GM12892 (cell line): ENCODE measurements at places on chromosomes 4 and X.

GRCh38 chrX:13597874-13598273 lies 28.5 kb downstream of the EGFL6 start:
- no peak for DNase-seq

DNA sequence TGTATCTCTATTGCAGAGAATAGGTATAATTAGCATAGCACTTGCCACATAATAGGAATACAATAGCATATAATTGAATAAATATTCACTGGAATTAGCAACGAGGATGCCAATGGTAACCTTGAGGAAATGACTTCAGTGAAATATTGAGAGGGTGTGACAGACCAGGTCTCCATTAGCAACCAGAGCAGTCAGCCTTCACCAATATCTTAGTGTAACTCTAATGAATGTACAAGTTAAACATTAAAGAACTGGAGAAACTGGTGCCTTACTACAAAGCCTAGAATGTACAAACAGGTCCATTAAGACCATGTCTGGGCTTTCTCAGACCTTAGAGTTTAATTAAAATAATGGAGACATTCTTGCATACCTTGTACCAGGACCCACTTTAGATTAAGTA lies 143.0 kb downstream of the MAGEB17 start:
- DNase-seq, result no peak

DNA sequence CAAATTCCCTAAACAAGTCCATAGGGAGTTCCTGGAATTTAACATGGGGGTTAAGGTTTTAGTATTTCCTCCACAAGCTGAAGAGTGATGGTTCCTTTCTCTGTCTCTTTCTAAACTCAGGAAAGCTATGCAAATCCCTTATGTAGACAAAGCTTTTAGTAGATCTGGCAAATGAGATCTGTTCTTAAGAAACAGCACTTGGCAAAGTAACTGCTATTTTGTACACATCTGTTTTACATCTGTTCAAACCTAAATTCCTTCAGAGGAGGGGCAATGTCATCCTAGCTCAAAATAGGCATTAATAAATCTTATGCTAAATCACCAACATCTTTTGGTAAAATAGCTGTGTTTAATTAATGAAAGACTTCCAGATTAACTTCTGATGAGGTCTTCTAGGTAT lies 137.8 kb upstream of the TBC1D9 start:
- no peak for DNase-seq

DNA sequence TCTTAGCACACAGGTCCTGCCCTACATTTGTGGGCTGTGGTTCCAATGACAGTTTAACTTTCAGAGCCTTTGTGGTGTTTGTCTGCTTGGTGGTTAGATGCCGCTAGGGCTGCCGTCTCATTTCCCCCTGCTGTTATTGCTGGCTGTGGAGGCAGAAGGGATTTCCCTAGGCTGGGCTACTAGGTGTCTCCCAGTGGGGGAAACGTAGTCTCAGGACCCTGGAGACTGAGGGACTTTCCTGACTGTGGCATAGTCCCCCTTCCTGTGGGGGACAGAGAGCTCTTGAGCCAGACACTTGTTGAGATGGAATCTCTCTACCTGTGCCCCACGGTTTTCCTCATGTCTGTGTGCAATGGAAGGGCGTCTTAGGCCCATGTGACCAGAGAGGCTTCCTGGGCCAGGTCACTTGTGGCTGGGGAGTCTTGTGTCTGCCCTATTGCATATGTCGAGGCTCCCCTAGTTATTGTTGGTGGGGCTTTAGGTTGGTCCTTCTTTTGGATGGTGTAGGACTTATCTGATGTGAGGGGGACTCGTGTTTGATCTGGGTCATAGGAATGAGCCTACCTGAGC lies 68.2 kb downstream of the ARHGAP10 start:
- DNase-seq, result peak; percentile 38

GRCh38 chr4:55600640-55601039 lies 8.6 kb upstream of the PDCL2 start:
- DNase-seq, result no peak

GRCh38 chrX:36867143-36867542 lies 141.0 kb upstream of the FAM47C start:
- DNase-seq, result no peak

DNA sequence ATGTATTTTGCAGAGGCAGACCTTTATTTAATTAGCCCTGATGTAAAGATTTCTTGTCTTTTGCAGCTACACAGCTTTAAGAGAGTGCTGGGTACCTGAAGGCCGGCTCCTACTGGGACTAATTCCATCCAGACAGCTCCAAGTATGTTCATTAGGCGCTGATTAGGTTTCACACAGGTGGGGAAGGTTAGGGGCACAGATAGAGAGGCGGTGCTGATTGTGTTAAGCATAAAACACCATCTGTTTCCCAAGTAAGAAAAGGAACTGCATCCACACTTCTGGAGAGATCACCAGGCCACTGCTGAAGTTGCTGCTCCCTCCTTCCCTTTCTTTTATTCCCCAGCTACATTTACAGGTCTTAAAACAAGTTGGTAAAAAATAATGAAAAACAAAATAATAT lies 349.5 kb downstream of the ZIC3 start:
- DNase-seq, result no peak

DNA sequence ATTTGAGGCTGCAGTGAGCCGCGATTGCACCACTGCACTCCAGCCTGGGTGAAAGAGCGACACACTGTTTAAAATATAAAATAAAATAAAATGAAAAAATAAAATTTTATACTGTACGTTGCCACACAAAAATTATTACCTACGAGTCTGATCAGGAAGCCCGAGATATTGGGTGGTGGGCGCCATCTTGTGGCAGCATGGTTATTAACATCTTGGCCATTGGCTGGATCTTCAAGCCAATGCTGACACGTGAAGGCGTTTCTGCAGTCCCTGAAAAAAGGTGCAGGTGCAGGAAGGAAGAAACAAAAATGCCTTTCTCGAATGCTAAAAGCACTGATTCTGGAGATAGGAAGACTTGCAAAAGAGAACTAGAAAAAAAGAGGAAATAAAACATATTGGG lies 4.9 kb upstream of the TLR8 start:
- DNase-seq, result peak; percentile 46

DNA sequence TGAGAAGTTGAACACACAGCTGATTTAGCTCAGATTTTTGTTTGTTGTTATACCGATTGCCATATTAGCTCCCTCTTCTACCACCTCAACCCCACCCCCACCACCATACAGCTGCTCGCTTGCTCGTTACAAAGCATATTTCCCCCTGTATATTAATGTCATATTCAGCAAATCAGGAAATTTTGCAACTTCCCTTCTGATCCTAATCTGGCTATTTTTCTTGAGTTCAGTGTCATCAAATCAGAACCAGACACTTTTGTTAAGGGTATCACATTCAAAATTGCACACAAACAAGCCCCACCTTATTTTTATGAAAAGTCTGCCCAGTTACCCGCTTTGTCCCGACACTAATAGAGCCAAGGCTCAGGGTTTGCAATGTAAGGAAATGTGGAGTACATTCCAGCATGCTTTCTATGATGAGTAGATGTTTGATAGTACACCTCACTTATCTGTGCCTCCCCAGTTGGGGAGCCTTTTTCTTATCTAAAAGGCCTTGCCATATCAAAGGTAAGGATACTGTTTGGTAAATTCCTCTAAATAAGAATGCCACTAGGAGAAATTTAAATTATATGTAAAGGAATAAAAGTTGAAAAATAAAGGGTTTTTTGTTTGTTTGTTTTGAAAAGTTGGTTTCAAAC lies 212.2 kb downstream of the CBR4 start:
- no peak for DNase-seq

DNA sequence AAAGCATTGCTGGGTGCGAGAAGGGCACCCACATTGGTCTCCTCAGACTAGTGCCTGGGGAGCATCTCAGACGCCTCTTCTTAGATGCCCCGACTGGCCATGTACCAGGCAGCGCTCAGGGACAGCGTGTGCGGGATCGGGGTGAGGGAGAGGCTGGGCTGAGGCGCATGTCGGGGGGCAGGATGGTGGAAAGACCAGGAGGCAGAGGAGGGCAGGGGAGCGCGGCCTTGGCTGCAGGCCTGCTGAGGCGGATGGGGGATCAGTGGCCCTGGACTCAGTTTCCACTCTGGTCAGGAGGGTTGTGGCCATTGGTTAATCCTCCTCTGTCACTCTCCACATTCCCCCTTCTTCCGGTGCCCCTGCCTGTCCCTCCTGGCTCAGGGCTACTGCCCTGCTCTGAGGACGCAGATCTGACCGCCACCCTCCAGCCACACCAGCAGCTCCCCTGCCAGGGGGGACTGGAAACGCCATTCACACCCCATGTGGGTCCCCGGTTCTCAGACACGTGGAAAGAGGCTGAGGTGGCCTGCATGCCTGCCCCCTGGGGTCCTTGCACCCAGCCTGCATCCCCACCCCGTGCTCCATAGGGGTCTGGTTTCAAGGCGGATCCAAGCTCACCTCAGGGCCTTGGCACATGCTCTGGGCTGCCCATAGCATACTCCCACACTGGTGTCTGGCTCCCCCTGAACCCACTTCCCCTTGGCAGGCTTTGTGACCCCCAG lies 105.9 kb downstream of the CPZ start:
- DNase-seq, result no peak

GRCh38 chrX:51461053-51462044 lies 35.0 kb downstream of the NUDT11 start:
- no peak for DNase-seq

- no peak for DNase-seq
Measured at GRCh38 chr4:23952258-23952657, 62.4 kb upstream of the PPARGC1A start.

DNA sequence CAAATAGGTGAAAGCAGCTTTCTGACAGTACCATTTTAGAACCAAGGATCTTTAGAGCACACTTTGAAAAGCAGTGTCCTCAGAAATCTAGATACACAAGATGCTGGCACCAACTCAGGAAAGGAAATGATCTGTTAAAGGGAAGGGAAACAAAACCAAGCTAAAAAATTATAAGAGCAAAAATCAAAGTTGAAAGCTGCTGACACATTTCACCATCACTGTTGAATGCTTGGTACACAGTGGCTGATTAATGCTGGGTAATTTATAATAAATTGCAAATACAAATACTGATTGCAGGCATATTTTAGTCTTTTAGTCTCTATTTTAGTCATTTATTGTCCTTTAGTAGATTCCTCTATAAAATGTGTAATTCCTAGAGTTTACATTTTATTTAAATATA lies 1540.1 kb upstream of the PCDH10 start:
- no peak for DNase-seq

- no peak for DNase-seq
Measured at GRCh38 chr4:158823461-158823873, 54.6 kb downstream of the FNIP2 start.

- DNase-seq, result no peak
Measured at GRCh38 chr4:55561889-55562288, 15.2 kb upstream of the CLOCK start.

DNA sequence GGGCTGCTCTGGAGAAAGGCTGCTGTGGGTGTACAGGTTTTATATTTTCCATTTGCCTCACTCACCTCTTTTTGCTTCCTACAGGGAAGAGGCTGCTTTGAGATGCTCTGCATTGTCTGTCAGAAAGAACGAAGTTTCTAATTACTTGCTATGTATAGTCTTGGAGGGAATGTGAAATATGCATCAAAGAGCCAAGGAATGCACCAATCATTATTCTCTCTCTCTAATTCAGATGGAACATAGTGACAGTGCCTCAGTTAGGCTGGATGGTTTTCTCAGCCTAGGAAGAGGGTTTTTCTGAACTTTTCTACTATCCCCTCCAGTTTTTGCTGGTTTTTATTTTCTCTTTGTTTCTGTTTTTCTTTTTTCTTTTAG lies 106.8 kb upstream of the SLC4A4 start:
- DNase-seq, result no peak

DNA sequence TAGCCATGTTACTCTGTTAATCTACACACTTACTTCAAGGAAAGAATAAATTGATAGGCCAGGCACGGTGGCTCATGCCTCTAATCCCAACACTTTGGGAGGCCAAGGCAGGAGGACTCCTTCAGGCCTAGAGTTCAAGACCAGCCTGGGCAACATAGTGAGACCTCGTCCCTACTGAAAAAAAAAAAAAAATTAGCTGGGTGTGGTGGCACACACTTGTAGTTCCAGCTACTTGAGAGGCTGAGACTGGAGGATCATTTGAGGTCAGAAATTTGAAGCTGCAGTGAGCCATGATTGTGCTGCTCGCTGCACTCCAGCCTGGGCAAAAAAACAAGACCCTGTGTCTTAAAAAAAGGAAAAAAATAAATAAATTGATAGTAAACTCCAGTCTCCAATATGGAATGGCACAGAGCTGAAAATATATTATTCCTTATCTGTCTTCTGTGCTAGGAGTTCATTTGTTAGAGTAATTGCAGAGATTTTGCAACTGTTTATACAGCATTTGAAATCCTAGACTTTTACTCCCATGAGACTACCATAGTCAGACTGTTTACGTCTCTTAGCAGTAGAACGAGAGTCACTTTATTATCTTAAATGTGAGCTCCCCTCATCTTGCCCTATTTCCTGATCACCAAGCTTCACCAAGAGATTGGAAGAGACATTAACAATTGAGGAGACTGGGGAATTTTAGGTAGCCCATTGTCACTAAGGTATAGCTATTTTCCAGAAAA lies 18.8 kb upstream of the TMEM131L start:
- DNase-seq, result no peak

DNA sequence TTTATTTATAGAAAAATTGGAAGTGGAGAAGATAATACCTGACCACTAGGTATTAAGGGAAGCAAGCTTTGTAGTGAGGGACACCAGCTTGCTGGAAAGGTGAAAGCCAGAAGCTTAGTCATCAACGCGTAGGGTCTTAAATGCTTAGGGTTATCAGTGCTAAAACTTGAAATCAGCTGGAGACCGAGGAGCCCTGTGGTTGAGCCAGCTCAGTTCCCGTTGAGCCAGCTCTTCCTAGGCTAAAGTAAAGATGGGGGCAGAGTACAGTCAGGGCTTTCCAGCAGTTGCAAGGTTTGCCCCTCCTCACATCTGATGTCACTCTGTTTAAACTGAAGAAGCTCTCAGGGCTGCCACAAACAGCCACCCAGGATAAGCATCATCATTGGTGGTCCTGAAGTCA lies 240.7 kb downstream of the DCLK2 start:
- DNase-seq, result no peak

GRCh38 chr4:73417973-73418372 lies 13.9 kb downstream of the ALB start:
- no peak for DNase-seq

DNA sequence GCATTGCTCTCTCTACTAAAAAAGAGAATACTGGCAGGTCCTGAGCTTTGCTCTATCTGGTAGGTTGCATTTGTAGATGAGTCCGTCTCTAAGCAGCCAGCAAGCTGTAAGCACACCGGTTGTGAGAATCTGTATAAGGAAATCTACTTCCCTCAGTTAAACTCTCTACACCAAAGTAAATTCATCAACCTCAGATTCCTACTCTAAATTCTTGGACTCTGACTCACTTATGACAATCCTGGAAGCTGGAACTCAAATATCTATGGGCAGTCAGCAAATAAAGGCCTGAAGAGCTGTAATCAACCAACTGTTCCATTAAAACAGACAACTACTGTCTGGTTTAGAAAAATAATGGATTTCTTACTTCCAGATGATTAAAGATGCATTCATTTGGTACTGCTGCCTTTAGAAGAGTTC lies 37.9 kb downstream of the FAT1 start:
- no peak for DNase-seq
